ENCODE measurements at places on chromosomes 12 and 14.

GRCh38 chr14:71665157-71665556, 267.1 kb upstream of the RGS6 start:
- DNase-seq, result no peak

DNA sequence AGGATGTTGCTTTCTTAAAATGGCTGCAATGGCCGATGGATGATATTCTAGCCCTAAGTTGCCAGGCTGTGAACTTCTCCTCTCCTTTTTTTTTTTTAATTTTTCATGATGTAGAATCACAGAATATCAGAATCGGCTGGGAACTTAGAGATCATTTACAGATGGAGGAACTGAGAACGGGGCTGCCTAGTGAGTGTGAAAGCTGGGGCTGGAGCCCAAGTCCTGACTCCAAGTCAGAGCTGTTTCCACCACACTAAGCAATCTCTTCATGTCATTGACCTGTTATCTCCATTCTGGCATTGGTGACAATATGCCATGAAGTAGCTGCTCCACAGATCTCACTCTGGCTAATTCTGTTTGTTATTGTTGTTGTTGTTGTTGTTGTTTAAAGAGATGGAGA, 121.7 kb downstream of the SLC38A1 start:
- DNase-seq, result no peak

DNA sequence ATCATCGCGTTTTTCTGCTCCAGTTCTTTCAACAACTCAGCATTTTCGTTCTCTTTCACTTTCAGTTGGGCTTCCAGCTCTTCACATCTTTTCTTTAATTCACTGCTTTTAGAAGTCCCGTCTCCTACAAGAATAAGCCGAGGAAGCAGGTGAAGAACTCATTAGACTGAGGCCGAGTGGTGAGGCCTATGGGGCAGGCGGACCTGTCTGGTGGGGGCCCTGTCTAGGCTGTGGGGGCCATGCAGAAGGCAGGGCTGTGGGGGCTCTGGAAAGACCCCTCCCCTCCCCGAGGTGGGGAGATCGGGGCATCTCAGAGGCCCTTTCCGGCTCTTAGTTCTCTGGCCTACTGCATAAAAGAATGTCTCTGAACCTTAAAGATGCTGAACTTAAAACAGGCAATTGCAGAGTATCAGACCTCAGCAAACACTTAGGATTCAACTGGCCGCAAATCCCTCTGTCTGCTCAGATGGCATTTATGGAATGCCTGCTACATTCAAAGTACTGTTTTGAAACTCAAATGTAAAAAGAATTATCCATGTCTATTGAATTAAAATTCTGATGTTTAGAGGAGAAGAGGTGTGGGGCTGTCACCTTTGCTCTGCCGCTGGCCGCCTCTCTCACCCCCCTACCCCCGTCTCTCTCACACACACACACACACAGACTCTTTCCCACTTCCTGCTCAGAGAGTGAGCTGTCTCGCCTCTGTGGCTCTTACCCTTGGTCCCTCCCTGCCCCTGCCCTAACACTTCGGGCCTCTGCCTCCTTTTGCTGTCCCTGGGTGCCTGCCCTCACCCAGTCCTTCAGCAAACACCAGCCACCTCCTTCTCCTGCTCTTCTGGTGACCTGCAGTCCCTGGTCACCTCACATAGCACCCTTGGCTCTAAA, 34.7 kb downstream of the CCDC92 start:
- peak; percentile 72 for DNase-seq

GRCh38 chr12:96495841-96496545, 6.6 kb downstream of the CFAP54 start:
- DNase-seq, result peak; percentile 37

DNA sequence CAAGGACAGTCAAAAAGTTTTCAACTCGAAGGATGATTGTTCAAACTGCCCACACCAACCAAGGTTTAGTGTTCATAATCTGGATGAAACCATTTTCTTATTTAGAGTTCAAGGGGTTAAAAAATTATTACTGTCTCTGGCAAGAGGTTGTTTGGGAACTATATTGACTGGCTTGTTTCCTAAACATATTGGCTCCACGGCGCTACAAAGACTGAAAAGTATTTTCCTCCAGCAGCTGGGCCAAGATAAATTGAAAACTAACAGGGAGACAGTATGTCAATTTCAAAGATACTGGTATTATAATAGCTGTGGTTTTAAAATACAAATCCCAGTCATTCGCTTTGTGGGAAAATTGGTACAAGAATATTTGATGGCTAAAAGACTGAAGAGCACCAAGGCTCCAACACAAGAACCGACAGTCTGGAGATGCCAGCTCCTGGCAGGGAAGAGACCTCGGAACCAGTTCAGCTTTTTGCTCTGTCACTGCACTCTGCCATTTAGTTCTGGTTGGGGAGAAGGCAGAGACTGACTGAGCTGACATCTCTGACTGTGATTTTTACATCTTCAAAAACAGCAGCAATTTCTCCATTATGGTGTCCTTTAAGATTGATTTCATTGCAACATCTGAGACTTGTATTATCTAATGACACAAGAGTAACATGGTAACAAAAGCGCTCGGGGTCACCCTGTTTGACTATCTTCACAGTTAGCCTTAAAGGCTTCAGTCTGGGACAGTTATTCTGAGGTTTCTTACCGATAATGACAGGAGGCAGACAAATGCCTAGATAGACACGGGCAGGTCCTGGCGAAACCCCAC, 62.0 kb downstream of the ST8SIA1 start:
- DNase-seq, result no peak

DNA sequence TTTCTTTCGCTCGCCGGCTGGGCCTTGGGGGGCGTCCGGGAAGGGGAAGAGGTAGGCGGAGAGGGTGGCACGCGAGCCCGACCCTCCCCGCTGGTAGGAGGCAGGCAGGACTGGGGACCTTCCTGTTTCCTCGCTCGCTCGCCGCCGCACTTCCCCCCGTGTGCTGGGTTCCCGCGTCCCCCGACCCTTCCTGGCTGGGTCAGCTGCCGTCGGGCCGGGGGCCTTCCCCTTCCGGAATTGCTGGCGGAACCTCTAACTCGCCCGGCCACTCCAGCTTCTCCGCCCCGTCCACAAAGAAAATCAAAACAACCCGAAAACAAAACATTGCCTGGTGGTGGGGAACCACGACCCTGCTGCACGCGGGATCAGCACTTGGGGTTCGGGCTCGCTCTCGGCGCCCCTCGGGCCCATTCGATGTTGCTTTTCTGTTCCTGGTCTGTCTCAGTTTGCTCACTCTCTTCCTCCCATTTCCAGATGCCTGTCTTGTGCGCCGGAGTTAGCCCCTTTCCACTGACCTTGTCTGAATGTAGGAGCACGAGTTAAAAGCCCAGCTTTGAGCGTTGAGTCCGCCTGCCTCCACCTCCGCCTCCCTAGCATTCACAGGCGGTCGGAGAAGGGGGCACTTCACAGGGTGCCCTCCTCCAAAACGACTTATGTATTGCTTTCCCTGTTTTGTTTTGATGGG, 581 bp downstream of the PAPOLA start:
- no peak for DNase-seq

- no peak for DNase-seq
Measured at GRCh38 chr14:22974530-22975313, 7.6 kb downstream of the AJUBA start.

DNA sequence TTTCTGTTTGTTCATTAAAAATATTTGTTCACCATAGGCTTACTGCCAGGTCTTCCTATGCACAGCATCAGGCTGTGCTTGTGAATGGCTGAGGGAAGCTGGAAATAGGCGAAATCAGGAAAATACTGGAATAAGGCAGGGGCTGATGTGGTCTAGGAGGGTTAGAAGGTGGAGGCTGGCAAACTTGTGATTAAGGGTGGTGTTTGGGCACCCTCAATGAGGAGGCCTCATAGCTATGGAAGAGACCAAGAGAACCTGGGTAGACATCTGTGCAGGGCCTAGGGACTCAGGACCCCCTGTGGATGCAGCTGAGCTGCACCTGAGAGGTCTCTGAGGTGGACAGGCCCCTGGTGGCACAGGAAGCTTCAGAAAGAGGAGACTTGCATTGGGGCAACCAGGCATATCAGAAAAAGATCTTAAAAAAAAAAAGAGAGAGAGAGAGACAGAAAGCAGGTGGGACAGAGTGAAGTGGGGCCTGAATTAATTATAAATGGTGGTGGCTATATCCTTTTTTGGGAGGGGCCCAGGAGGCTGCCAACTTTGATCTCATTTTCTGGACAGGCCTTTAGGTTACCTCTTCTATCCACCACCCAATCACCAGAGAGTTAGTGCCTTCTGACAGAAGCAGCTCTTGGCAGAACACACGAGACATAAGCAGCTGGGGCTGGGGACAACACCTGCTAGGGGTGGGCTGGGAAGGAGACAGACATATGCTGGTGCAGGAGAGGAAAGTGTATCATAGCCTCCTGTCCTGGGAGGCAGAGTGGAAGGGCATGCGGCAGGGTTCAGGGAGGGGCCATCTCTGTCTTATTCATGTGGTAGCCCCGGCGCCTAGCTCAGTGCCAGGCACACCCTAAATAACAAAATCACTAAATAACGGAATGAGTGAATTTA, 46.7 kb upstream of the ATP23 start:
- no peak for DNase-seq

DNA sequence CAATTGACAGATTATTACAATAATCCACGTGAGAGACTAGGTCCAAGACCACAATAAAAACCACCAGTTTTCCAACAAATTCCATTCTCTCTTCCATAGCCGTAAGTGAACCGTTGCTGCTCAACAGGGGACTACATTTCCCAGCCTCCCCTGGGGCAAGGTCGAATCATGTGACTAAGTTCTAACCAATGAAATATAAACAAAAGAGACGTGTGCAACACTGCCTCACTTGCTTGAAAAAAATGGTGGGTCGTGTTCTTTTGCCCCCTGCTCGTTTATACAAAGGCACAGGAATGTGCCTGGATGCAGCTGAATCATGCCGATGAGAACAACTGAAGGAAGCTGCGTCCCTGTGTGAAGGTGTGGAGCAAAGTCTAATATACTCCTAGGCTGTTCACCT, 51.1 kb downstream of the HSPB8 start:
- DNase-seq, result no peak

GRCh38 chr14:62710811-62711210, 334.4 kb downstream of the KCNH5 start:
- DNase-seq, result no peak

GRCh38 chr14:71538288-71538687, 393.9 kb upstream of the RGS6 start:
- no peak for DNase-seq

GRCh38 chr12:76698966-76699365, 64.9 kb upstream of the ZDHHC17 start:
- DNase-seq, result no peak

DNA sequence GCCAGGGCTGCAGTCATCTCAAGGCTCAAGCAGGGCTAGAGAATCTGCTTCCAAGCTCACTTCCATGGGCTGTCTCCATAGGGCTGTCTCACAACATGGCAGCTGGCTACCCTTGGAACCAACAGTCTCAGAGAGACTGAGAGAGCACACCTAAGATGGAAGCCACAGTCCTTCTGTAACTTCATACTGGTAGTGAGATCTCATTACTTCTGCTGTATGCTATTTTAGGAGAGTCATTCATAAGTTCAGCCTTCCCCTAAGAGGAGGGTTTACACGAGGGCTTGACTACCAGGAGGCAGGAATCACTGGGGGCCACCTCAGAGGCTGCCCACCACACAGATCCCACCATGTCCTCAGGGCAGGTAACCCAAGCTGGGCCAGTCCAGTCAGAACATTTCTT, 29.7 kb downstream of the ERH start:
- no peak for DNase-seq

DNA sequence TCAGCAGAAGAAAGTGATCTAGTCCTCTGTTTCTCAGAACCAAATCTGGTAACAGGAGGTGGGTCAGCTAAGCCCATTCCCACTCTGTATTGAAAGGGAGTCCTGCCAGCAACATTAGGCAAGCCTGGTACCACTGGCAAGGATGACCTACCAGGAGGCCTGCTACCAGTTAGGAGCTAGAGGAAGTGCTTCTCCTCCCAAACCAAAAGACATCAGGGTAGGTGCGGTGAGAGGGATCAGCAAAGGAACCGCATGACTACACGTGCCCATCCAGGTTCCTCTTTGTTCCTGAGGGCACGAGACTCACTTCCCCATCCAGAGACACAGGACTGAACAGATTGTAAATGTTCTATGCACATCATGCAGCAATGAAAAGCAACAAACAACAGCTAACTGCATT, 2.8 kb downstream of the KLRC4 start:
- peak; percentile 69 for DNase-seq

GRCh38 chr12:112283546-112283945, 98.7 kb downstream of the HECTD4 start:
- no peak for DNase-seq

- no peak for DNase-seq
Measured at GRCh38 chr12:56417739-56418138, 31.5 kb downstream of the TIMELESS start.

DNA sequence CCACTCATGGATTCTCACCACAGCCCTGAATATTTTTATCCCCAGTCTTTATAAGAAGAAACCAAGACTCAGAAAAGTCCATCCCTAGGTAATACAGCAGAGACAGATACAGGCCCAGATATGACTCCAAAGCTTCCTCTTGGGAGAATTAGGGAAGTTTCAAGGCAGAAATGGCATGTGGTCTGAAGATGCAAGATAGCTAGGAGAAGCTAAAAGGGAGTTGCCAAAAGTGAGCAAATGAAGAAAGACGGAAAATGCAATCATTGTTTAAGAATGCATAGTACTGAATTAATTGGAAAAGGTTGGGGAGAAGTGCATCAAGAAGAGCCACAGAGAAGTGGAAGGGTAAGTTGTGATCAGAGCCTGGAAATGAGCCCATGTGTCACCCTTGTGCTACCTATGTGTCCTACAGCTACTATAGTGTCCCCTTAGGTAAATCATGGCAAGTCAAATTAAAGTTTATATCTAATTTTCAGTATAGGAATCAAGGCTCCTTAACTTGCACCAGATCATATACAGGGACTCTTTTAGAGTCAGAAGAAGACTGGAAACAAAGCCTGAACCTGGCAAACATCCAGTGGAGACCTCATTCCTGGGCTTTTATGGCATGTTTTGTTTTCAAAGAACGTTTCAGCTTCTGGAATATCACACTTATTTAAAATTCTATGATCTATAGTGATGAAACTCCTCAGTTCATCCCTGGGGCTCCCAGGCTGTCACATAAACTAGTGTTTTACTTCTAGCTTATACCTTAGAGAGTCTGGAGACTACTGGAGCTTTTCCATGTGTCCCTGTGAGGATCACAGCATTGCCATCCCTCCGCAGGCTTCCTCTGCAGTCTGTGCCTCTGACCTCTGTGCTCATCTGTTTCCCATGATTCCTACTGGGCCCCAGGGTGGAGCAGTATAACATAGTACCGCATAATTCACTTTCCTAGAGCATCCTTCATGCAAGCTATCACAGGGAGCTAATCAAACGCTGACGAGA, 189.0 kb upstream of the CDKN3 start:
- no peak for DNase-seq

All from hematopoietic multipotent progenitor cell (in vitro differentiated cells).